ENCODE measurements at places on chromosomes 5 and 9.

DNA sequence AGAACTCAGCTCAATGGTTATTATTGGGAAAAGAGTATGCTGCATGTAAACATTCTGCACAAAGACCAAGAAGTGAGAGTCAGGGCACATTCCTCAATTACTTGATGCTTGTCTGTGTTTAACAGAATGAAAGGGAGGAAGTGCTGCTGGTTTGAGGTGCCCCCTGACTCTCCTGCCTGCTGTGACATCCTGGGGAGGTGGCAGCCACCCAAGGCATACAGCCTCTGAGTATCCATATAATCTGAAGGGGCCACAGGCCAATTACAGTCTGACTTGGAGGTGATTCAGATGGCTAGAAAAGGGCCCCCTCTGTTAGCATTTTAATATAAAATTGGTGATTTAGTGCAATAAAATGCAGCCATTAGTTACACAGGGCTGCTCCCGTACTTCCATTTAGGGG, 313.8 kb downstream of the ASTN2 start:
- DNase-seq = no peak

DNA sequence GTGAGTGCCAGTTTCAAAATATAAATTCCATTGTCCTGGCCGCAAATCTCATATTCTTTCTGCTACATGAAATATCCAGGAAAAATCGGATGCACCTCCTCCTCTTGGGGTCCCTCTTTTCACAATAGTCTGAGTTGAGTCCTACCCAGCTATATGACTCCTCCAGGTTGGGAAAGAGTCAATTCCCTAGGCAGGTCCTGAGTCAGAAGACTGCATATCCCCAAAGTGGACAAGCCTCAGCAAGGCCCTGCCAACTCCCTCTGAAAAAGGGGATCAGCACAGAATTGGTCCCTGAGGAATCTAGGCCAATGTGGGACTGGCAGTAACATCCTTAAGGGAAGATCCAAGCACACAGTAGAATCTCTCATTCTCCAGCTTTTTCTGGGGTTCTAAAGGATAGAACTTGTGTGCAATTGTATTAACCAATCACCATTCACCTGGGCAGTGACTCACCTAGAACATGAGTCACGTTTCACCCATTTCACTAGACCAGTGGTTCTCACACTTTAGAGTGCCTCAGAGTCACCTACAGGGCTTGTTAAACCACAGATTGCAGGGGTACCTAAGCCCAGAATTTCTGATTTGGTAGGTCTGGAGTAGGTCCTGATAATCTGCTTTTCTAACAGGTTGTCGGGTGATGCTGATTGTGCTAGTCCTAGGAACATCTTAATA, 44.7 kb upstream of the TMEM215 start:
- no peak for DNase-seq

GRCh38 chr9:97943308-97943855, 5.4 kb upstream of the HEMGN start:
- DNase-seq = no peak

GRCh38 chr9:101271102-101271501, 113.7 kb downstream of the BAAT start:
- DNase-seq = no peak

DNA sequence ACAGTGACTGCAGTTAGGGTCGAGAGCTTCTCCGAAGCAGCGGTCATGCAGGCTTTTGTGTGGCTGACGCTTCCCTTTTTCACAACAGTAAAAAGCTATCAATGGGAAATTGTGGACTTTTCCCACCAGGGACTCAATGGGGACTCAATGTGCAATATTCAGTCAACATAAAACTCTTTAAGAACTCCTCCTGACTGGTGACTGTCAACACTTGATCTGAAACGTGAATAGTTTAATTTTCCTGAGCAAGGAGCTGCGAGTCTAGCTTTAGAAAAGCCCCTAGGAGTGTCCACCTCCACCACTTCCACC, 28.7 kb downstream of the EXOC3 start:
- DNase-seq = peak; percentile 54

DNA sequence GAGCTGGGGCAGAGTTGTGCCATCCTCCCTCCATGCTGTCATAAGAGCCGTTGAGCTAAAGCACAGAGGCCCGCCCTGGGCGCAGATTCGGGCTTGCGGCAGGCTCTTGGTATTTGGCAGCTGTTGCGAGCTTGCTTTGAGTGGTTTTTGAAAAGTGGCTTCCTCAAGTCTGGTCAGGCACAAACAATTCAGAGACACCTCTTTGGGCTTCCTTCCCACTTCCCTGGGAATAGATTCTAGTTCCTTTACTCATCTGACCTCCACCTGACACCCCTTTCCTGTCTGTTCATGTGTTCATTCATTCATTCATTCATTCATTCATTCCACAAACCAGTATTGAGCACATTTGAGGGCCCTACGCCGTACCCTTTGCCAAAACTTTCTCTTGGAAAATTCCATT, 27.4 kb downstream of the NCS1 start:
- DNase-seq = no peak
